Gastrocnemius medialis (tissue), 4 donors: ENCODE measurements at places on chromosomes 5 and 9. TPM values are rescaled to one million over a fixed set of nuclear protein-coding genes. Genes with fewer than 3 reads are reported as not detected.

DNA sequence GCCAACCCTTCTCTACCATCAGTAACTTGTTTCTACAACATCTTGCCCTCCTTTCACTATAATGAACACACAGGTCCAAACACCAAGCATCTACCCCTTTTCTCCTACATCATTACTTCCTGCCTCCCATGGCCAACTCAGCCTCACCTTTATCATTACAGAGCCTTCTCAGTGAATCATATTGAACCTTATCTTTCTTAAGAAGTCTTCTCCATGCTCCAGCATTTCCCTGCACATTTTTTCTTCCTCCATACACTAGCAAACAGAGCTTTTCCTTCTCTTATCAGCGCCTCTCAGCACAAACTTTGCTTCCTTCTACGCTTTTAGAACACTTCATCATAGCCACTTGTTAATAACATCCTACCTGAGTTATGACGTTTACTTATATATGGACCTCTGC lies 148.2 kb downstream of the ARL15 start:
- H3K4me1 ChIP-seq: no peaks in the 10 kb centered on the region
- no peak overlapping the region for H3K4me3 ChIP-seq
- no peaks in the 10 kb centered on the region for H3K36me3 ChIP-seq
- no peaks in the 10 kb centered on the region for H3K27me3 ChIP-seq
- DNase-seq: no peak

GRCh38 chr5:41219658-41220269 lies 6.4 kb upstream of the C6 start:
- no peak overlapping the region for H3K27ac ChIP-seq
- H3K27me3 ChIP-seq: no peaks in the 10 kb centered on the region

PCDHAC2 gene
- 0.13 TPM for total RNA-seq

DNA sequence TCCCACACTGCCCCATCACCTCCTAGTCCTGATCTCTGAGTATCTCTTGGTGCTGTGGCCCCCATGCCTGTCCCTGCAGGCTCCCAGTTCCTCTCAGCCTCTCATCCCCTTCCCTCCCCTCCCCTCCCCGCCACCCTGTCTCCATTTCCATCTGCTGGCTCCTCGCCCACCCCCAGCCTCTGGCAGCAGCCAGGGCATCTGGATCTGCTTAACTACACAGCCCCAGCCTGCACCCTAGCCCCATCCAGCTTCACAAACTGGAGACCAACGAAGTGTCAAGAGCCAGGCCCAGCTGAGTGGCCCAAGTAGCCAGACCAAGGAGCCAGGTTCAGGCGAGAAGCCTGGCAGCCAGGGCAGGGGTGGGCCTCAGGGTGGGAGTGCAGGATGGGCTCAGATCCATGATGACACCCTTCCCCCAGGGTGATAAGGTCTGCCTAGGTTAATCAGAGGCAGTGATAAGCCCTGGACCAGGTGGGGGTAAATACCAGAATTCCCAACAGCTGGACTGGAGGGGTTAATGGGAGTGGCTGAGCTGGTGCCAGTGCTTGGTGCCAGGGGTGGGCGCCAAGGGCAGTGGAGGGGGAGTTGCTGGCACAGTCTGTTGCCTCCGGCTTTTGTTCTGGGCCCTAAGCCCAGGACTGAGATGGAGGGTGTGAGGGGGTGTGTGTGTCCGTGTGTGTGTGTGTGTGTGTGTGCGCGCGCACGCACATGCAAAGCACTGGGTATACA lies 2.5 kb downstream of the IL11RA start:
- DNase-seq: peak; percentile 63
- H3K4me1 ChIP-seq: peaks cover 41% of the 10 kb centered on the region
- no peaks in the 10 kb centered on the region for H3K36me3 ChIP-seq
- H3K27me3 ChIP-seq: no peaks in the 10 kb centered on the region
- no peak overlapping the region for H3K4me3 ChIP-seq
- peak overlapping the region; percentile 91 for H3K27ac ChIP-seq

DNA sequence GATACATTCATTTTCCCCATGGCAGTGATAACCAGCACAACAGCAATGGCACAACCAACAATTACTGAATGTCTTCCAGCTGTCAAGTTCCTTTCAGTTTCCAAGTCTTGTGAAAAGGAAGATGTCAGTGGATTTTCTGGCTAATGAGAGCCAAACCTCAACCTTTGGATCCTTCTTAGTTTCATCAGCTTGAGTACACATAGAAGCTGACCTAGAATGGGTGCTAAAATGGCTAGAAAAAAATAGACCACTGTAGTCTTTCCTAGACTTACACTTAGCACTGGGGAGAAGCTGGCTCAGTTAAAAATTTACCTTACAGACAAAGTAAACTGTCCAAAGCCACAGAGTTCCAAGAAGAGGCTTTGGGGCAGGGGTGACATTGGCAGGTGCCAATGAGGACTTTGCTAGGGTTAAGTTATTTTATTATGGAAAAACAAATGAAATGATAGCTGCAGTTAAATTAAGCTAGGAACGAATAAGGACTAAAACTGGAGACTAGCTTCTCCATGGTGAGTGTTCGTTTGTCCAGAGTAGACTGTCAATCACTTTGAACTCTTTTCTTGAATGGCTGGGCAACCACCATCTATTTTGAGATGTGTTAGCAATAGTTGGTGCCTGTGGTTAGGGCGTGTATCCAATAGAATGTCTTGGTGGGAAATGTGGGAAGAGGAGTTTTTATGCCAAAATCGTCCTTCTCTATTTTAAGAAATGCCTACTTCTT lies 25.9 kb upstream of the TXN start:
- H3K4me3 ChIP-seq: no peak overlapping the region
- no peaks in the 10 kb centered on the region for H3K27me3 ChIP-seq
- no peak for DNase-seq
- H3K27ac ChIP-seq: no peak overlapping the region

GRCh38 chr5:170880084-170880483 lies 18.3 kb downstream of the RANBP17 start:
- H3K27ac ChIP-seq: no peak overlapping the region
- H3K27me3 ChIP-seq: no peaks in the 10 kb centered on the region
- DNase-seq: no peak
- no peaks in the 10 kb centered on the region for H3K36me3 ChIP-seq
- no peak overlapping the region for H3K4me3 ChIP-seq
- H3K4me1 ChIP-seq: no peaks in the 10 kb centered on the region

C9orf50 gene
- not detected for total RNA-seq

GRCh38 chr5:75043633-75044264 lies 8.6 kb downstream of the GCNT4 start:
- no peak overlapping the region for H3K27ac ChIP-seq
- no peak overlapping the region for H3K4me3 ChIP-seq
- H3K4me1 ChIP-seq: no peaks in the 10 kb centered on the region
- H3K27me3 ChIP-seq: no peaks in the 10 kb centered on the region
- H3K36me3 ChIP-seq: no peaks in the 10 kb centered on the region

SHOC1 gene
- not detected for total RNA-seq

- peaks cover 71% of the 10 kb centered on the region for H3K4me1 ChIP-seq
- peak; percentile 21 for DNase-seq
- H3K27me3 ChIP-seq: no peaks in the 10 kb centered on the region
- peak overlapping the region; percentile 89 for H3K27ac ChIP-seq
Observed at GRCh38 chr5:139131465-139131864, 66.7 kb downstream of the SIL1 start.

DNA sequence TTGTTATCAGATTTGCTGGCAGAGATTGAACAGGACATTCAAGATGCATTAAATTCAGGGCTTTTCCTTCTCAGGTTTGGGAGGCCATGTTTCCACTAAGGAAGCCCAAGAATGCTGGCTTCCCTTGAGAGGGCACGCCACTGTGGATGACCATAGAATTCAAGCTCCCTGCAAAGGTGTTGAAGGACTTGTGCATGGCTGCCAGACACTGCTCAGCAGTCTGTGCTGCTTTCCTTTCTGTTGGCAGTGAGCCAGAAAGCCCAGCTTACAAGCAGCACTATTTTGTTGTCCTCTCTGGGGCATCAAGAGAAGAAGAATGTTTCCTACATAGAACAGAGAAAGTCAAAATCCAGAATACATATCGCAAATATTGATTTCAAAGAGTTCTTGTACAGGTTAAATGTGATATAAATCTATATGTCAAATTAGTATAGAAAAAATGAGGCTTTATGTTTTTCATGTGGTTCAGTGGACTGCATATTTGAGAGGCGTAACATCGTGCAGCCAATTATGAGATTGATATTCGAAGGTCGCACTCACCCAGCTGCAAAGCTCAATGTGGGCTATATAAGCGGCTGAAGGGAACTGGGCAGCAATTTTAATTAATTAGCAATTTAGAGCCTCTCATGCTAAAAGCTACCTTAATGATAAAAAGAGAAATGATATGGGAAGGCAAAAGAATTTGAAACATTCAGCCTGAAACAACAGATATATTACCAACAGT lies 103.1 kb upstream of the ISL1 start:
- no peaks in the 10 kb centered on the region for H3K36me3 ChIP-seq
- no peak overlapping the region for H3K4me3 ChIP-seq
- H3K27ac ChIP-seq: no peak overlapping the region
- no peak for DNase-seq
- H3K27me3 ChIP-seq: no peaks in the 10 kb centered on the region
- no peaks in the 10 kb centered on the region for H3K4me1 ChIP-seq

DNA sequence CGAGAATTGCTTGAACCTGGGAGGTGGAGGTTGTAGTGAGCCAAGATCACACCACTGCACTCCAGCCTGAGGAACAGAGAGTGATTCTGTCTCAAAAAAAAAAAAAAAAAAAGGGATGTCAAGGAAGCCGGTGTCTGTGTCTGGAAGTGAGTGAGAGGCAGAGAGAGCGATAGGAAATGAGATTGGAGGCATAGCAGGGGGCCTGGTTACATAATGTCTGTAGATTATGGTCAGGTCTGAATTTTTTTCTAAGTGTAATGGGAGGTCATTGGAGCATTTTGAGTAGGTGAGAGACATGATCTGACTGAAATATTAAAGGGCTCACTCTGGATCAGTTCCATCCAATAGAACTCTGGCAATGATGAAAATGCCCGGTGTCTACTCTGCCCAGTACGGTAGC lies 40.4 kb upstream of the CTNNA1 start:
- no peak overlapping the region for H3K4me3 ChIP-seq
- H3K27me3 ChIP-seq: no peaks in the 10 kb centered on the region
- no peak for DNase-seq
- H3K36me3 ChIP-seq: no peaks in the 10 kb centered on the region
- H3K27ac ChIP-seq: no peak overlapping the region

DNA sequence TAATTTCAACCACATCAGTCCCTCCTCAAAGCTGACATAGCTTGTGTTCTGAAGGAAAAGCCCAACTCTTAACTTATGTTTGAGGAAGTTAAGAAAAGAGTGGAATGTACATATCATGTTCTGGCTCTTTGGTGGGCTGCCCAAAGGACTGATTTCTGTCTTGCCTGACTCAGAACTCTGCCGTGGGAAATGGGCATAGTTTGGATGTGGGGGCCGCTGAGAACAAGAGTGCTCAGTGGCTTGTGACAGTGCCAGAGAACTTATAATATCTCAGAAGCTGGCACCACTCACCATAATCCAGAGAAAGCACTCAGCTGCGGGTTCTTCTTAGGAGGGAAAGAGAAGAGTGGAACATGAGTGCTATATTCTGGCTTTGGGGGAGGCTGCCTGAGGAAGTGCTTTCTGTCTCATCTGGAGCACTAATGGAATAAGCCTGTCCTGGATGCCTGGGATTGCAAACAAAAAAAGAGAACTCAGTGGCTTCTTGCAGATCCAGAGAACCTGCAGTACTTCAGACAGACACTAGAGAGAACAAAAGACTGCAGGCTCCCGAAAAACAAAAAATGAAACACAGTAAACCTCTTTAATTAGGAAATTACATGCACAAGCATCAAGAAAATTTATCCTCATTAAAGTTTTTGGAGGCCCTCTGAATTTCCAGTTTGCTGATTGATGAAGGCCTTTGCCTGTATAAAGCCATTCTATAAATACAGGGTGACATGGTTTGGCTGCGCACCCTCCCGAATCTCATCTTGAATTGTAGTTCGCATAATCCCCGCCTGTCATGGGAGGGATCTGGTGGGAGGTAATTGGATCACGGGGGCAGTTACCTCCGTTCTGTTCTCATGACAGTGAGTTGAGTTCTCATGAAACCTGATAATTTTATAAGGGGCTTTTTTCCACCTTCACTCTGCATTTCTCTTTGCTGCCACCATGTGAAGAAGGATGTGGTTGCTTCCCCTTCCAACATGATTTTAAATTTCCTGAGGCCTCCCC lies 207.0 kb downstream of the DMAC1 start:
- no peaks in the 10 kb centered on the region for H3K36me3 ChIP-seq
- H3K4me1 ChIP-seq: no peaks in the 10 kb centered on the region
- no peak overlapping the region for H3K4me3 ChIP-seq
- no peak for DNase-seq

DNA sequence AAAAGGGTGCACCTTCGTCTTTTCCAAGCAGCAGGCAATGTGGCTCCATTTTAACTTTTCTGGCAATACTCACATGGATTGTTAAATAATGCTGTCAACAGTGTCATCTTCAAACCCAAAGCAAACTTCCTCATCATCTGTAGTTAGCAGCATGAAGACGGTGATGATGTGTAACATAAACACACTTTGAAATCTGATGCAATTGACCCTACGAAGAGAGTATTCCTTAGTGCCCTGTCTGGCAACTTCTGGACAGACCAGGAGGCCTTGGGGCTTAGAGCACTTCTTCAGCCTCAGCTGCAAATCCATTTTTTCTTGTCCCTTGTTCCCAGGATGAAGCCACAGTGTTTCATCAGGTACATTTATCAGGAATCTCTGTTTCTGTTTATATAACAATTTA lies 149.1 kb downstream of the GHR start:
- H3K4me3 ChIP-seq: no peak overlapping the region
- no peaks in the 10 kb centered on the region for H3K27me3 ChIP-seq
- no peak for DNase-seq
- no peak overlapping the region for H3K27ac ChIP-seq

GRCh38 chr9:137217276-137218211 lies 4.5 kb downstream of the RNF208 start:
- H3K27me3 ChIP-seq: no peaks in the 10 kb centered on the region
- peak; percentile 47 for DNase-seq
- H3K36me3 ChIP-seq: no peaks in the 10 kb centered on the region
- peak overlapping the region; percentile 43 for H3K4me3 ChIP-seq
- peak overlapping the region; percentile 29 for H3K27ac ChIP-seq

- no peak for DNase-seq
- no peaks in the 10 kb centered on the region for H3K27me3 ChIP-seq
- H3K36me3 ChIP-seq: no peaks in the 10 kb centered on the region
- H3K27ac ChIP-seq: no peak overlapping the region
- H3K4me1 ChIP-seq: no peaks in the 10 kb centered on the region
- H3K4me3 ChIP-seq: no peak overlapping the region
Observed at GRCh38 chr5:127094161-127094814, 21.0 kb upstream of the C5orf63 start.

GRCh38 chr9:125970340-125970739 lies 223.2 kb downstream of the PBX3 start:
- H3K4me1 ChIP-seq: no peaks in the 10 kb centered on the region
- DNase-seq: no peak
- no peaks in the 10 kb centered on the region for H3K36me3 ChIP-seq
- no peaks in the 10 kb centered on the region for H3K27me3 ChIP-seq
- H3K4me3 ChIP-seq: no peak overlapping the region

SLC25A2 gene
- 0.49 TPM for total RNA-seq

AGXT2 gene
- total RNA-seq: 0.20 TPM

ITGA1 gene
- total RNA-seq: 8.9 TPM

ARSI gene
- total RNA-seq: not detected

CMBL gene
- 35.8 TPM for total RNA-seq

SV2C gene
- not detected for total RNA-seq

ISL1 gene
- not detected for total RNA-seq

ABCA1 gene
- total RNA-seq: 19.5 TPM

FKTN gene
- 5.1 TPM for total RNA-seq
